ENCODE measurements at places on chromosomes 2 and 18.
A peak's percentile ranks its signal among the peaks of the same experiment; 100 is the strongest.

DNA sequence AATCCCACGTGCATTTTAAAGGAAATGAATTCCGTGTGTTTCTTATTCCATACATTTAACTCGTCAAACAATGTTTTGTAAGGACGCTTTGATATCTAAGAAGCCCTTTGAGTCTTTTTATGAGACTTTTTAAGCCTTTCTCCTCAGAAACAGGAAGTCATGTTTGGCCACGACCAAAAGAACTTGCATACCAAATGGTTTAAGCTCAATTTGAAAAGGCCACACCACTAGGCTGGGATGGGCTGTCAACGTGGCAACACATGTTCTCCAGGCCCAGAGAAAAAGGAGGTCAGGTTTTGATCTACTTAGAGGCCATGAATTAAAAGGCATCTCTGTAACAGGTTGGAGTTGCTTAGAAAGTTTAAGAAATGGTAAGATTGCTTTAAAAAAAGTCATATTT is 441.8 kb downstream of the CMPK2 start:
- no peak for DNase-seq

DNA sequence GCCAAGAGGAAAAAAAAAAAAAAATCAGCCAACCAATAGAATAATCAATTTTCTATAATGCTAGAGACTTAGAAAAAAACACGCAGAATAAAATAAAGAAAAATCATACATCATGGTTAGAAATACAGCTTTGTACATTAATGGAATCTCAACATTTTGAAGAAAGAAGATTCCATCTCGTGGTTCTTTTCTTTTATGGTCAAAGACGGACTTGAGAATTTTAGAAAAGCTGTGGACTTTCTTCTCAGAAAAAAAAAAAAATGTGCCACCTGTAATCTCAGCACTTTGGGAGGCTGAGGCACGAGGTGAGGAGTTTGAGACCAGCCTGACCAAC is 41.8 kb upstream of the ATIC start:
- no peak for DNase-seq

GRCh38 chr18:29250259-29250658 is 1073.3 kb upstream of the CDH2 start:
- no peak for DNase-seq

DNA sequence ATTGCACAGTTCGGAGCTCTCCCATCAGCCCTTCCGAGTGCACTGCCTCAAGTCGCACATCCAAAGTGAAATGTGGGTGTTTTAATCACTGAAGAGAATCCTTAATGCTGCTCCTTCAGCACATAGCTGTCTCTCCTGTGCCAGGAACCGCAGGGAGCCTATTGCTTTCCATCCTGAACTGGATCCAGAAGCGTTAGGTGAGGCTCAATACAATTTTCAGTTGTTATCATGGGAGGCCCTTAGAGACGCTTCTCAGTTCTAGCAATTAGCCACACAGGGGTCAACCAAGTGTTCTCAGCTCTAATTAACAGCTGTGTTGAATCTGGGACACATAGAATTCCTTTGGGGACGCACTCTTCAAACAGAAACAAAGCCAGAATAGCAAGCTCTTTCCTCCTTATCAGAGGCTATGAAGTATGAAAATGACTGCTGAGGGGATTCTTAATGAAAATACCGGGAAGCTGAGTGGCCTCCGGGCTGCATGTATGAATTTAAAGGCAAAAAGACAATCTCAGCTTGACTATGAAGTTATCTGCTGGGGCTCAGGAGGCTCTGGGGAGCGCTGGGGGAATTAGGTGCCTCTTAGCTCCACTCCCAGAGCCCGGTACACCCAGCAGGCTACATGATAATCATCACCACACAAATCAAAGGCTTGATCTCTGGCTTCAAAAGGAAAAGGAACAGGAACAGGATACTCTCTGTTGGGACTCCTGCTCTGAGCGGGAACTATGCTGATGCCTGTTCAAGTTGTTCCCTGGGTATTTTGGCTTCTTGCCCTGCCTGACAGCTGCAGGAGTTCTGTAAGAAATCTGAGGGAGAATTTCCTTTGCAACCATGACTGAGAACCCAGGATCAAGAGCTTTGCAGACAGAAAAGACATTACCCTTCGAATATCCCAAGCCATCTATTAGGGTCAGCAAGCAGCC is 55.4 kb upstream of the NCOA1 start:
- DNase-seq: no peak

DNA sequence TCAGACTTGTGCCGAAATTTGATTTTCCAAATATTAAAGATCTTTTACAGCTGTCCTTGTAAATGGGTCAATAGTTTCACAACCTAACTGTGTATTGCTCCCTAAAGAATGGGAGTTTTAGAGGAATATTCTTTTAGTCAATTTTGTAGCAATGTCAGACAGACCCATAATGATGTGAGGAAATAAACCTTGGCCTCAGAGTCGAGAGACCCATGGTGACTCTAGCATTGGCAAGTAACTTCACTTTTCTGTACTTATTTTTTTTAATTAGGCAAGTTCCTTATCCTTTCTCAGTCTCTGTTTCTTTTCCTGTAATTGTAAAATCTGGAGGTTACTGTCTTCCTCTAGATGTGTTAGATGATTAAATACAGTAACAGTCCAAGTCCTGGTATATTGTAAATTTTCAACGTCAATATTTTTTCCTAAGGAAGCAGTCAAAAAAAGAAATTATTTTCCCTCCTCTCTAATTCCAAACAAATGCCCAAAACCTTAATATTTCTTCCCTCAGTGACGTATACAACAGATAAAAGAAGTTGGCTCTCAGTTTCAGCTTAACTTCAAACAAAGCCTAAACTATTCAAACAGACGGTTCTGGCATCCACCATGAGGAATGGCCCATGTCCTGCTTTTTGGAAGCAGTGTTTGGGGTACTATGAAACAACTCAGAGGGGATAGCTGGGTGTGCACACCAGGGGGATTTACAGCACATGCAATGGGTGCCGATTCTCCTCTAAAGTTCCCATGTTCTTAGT is 466.7 kb downstream of the TNS1 start:
- DNase-seq: no peak

- DNase-seq: peak; percentile 53
Measured at GRCh38 chr2:239882331-239882732, 142.8 kb downstream of the NDUFA10 start.

GRCh38 chr18:58223717-58224424 is 179.8 kb downstream of the NEDD4L start:
- peak; percentile 84 for DNase-seq

DNA sequence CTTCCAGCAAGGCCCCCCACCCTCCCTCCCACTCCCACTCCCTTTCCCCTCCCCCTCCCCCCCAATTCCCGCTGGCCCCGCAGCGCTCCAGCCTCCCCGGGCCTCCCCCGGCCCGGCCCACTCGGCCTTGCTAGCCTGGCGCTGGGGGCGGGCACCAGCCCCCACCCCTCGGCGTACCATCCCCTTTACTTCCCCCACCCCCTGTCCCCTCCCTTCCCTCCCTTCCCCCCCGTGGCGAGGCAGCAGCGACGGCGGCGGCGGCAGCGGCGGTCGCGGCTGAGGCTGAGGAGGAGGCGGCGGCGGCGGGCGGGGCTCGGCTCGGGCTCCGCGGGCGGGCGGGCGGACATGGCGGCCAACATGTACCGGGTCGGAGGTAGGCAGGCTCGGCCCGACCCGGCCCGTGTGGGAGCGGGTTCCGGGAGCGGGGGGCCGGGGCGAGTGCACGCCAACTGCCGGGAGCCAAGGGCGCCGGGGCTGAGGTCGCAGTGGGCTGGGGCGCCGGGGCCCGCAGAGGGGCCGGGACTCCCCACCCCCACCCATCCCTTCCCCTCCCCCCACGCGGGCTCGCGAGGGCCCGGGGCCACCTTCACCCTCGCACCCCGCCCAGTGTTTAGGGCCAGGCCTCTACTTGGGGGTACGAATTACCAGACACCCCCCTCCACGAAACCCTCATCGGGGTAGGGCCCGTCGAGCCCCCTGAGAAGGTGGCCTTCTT is at the start of gene MTA3:
Gene MTA3 (plus strand): TSS at position 232 of the 715 bp plus-strand sequence. CDS start 114 bp downstream, at position 346.
- peak; percentile 43 for DNase-seq
